Fibroblast of pulmonary artery (primary cell): ENCODE measurements at places on chromosomes 7 and 10.
A peak's percentile ranks its signal among the peaks of the same experiment; 100 is the strongest.

DNA sequence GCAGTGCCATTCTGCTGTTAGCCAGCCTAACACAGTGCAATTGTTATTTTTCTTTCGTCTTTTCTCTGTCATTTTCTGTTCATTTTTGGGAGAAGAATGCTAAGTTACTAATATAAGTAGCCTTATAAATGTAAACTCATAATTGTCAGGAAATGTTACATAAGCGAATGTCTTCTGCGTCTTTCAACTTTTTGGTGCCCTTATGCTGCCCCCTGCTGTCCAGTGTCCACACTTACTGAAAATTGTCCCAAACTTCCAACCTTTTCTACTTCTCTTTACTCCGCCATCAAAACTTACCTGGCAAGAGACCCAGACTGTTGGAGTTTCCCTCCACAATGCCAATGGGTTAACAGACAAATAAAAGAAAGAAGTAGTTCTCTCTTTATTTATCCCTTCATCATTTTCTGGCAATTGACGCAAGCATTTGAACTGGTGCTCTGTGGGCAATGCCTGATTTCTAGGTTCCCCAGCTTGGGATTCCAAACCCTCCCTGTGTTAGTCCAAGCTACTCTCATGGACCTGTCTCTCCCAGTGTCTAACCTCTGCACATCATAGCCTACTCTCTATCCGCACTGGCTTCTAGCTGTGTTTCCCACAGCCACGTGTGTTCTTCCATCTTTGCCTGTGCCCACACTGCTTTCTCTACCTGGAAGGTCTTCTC is 21.0 kb upstream of the EPC1 start:
- peak; percentile 83 for DNase-seq

DNA sequence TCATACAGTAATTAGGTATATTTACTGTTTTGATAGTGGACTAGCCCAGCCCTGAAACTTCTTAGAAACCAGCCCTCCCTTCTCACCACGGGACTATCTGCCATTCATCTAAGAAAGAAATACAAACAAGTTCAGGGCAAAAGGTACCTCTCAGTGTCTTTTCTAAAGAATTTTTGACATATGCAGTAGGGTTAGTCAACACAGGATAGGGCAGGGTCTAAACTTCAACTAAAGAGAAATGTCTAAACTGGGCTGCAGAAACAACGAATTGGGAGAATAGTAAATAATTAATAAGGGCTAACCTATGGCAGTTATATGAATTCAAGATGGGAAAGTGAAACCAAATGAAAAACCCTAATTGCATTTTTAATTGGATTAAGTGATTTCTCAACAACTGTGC is 496.6 kb downstream of the INHBA start:
- DNase-seq: no peak

GRCh38 chr7:99791021-99791420 is 7.0 kb upstream of the CYP3A4 start:
- DNase-seq: no peak

DNA sequence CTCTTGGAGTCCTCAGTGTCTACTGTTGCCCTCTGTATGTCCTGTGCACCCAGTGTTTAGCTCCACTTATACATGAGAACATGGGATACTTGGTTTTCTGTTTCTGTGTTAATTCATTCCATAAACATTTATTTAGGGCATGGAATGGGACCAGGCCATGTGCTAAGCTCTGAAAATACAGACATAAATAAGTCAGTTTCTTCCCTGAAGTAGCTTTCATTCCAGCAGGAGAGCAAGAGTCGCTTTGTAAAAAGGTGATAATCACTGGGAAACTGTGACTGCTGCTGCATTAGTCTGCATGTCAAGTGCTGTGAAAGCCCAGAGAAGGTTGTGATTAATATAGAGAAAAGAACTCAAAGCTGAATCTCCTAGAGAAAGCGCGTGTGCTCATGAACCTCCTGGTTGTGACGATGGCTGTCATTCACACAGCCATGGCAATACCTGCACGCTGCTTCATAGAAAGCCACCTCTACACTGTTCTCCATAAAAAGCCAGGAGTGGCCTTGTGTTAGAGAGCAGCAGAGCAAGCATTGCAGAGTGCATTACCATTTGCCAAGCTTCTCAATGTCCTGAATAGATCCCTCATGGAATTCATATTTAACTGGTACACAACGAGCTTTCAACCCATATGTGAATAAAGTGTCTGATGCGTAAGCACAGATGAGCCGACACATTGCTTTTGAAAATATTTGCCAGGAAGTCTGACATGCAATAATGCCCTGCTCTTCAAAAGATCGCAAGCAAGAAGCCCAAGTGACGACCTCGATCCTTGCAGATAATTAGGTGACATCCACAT is 30.6 kb upstream of the PITRM1 start:
- no peak for DNase-seq

GRCh38 chr7:28688651-28689050 is 269.5 kb downstream of the TRIL start:
- peak; percentile 71 for DNase-seq

DNA sequence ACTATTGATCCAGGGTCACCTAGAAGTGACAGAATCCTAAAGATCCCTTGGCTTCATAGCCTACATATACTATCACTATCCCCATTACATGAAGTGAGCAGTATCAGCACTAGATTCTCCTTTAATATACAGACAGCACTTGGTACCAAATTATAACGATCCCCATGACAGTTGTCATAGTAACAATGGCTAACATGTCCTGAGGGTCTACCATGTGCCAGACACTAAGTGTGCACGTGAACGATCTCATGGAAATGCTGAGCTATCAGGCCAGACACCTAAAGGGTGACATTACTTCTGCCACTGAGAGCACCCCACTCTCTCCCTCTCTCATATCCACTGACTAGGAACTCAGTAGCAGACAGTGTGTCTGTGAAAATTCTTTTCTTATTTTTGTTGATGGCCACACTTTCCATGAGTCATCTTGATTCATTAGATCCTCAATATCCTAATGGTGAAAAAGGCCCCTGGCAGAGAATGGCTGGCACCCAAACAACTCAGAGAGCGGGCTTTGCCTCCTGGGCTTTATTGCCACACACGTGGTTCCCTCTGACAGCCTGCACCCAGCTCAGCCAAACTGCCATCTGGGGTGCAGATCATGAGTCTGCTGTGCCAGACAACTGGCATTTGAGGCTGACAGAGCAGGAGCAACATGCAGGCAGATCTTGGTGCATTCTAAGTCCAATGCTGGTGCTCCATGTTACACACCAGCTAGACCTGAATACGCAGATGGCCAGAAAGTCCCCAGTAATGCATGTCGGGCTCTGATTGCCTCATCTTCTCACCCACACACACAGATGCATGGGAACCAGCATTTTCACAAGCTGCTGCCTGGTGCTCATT is 176.3 kb downstream of the DGKI start:
- DNase-seq: no peak

DNA sequence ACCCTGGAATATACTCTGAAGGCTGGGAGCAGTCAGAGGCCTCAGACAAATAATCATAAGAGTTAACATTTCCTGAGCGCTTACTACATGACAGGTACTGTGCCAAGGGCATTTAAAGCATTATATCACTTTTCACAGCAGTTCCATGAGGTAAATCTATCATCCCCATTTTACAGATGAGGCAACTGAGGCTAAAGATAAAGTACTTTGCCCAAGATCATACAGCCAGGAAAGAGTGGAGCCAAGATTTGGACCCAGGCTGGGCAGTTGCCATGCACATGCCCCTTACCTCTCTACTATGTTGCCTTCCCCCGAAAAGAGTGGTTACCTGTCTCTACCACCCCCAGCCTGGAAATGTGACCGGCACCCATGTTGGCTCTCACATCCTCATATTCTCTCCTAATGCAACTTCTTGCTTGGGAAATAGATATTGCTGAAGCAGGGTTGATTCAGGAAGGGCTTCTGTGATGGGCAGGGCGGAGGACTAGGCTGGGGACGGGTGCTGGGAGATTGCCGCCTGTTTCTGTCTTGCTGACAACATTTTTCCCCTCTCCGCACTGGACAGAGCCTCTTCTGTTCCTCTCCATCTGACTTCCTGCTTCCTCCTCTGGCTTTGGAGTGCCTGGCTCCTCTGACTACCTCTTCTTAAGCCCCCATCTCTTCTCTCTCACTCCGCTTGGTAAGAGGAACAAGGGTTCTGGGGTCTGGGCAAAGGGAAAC is 13.8 kb downstream of the SMO start:
- DNase-seq: no peak

DNA sequence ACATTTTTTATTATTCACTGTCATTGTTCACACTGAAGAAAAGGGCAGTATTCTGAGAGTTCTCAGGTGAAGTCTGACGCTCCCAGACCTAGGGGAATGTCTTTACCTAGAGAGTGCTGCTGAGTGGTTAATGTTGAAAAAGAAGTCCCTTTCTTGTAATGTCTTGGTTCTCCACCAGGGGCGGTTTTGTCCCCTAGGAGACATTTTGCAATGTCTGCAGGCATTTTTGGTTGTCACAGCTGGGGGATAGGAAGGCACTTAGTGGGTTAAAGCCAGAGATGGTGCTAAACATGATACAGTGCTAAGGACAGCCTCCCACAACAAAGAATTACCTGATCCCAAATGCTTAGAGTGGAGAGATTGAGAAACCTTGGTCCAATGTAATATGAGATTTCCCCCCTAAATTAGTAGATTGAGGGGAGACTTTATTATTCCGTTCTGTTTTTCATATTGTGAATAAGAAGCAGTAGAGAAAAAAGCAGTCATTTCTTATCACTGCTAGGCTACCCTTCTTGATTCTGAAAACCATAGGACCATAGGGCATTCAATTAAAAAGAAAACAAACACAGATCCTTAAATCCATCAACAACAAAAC is 13.1 kb downstream of the UMAD1 start:
- DNase-seq: peak; percentile 16
